H4 (cell line): ENCODE measurements at places on chromosomes 2 and 18. TPM values are rescaled to one million over a fixed set of nuclear protein-coding genes. Genes with fewer than 3 reads are reported as not detected.

Gene NEURL3
- not detected in 2 replicates for total RNA-seq

Gene CENPA
- total RNA-seq, result 24.8 and 30.2 TPM in 2 replicates

Gene IGFBP5
- 366 and 374 TPM in 2 replicates for total RNA-seq

DNA sequence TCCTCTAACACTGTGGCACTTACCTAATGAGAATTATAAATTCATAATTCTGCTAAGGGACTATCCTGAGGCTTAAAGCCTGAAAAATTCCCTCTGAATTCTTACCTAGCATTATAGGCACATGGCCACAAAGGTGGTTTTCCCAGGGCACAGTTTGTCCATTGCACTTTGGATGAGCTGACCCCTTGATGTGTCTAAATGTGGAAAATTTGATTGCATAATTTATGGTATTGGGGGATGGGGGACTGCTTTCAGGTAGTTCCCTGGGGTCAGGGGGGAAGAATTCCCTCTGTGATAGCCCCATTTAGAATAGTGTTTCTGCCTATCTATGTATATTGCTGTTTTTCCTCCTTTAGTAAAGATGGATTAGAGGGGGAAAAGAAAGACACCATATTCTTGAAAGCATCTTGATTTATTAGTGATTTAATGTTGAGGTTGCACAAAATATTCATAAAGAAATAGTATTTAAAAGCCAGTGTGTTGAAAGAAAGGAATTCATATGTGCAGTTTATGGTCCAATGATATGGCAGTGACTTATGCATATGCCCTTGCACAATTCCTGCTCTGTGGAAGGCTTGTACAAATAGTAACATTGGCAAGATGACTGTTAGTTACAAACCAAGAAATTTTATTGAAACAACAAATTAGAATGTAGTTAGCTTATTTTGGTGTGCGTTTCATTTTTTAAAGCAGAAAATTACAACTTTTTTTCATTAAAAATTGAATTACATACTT is 8.7 kb upstream of the HTR2B start:
- DNase-seq, result no peak

DNA sequence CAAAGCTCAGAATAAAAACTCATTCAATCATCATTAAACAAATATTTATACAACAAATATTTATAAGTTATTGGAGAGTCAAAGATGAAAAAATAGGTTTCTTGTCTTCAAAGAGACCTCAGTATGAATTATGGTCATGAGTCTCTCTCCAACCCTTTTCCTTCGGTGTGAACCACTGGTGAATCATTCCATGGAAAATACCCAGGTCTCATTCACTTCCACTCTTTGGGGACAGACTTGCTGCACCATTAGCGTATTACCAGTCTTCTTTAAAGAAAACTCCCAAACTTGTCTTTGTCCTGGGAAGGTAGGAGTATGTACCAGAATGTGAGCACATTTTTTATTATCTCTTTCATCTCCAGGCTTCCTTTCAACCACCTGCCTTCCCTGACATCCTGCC is 257.4 kb upstream of the RBMS1 start:
- no peak for DNase-seq

DNA sequence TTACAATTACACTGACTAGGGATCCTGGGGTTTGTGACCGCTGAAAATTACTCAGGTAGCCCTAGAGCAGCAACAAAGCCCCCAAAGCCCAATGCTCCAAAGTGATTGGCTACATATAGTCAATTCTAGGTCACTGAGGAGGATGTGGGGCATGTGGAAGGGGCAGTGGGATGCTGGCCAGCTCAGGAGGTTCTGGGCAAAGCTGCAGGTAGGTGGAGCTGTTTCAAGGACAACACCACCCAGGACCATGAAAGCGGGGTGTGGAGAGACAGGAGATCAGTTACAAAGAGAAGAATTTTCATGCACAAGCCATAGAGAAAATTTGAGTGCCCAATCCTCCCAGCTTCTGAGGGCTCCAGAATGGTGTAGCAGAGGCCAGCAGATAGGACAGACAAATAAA is 75.0 kb upstream of the CCDC85A start:
- no peak for DNase-seq

GRCh38 chr2:224025874-224026273 is 13.2 kb downstream of the SERPINE2 start:
- no peak for DNase-seq

- DNase-seq, result no peak
These were observed 2.1 kb downstream of the LIPT1 start for GRCh38 chr2:99156891-99157290.

DNA sequence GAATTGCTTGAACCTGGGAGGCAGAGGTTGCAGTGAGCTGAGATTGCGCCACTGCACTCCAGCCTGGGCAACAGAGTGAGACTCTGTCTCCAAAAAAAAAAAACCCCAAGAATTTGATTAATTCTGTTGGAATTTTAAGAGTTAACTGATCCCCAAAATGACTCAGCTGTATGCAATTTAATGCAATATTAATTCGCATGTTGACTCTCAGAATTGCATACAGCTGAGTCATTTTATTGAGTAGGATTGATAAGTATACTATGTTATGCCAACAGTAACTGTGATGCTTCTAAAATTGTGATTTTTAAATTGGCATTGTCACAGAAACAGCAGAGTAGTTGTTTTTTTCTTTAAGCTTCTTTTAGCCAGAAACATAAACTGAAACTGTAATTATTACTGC is 19.6 kb downstream of the MSH2 start:
- no peak for DNase-seq

GRCh38 chr2:120818441-120818920 is 82.8 kb downstream of the GLI2 start:
- peak; percentile 88 for DNase-seq

- no peak for DNase-seq
These were observed 80.2 kb downstream of the PLEKHM3 start for GRCh38 chr2:207944979-207945600.

DNA sequence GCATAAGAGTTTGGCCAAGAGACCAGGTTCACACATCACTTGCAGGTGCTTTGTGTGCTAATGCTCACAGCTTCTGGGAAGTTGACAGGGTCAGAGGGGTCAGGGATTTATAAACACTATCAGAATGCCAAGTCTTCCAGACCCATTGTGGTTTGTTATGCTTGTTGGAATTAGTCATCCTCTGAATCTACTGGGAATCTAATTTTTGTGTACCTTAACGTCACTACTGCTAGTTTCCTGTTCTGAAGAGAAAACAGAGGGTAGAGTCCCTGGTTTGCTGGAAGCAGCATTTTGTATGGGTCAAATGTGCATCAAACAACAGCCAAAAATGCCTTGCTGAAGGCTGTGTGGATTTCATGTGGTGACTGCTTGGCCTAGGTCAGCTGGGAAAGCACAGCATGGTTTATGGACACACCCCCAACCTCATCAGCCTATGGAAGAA is 33.3 kb downstream of the ANTXR1 start:
- peak; percentile 84 for DNase-seq

GRCh38 chr2:144753416-144753815 is 233.5 kb upstream of the ZEB2 start:
- DNase-seq, result no peak

DNA sequence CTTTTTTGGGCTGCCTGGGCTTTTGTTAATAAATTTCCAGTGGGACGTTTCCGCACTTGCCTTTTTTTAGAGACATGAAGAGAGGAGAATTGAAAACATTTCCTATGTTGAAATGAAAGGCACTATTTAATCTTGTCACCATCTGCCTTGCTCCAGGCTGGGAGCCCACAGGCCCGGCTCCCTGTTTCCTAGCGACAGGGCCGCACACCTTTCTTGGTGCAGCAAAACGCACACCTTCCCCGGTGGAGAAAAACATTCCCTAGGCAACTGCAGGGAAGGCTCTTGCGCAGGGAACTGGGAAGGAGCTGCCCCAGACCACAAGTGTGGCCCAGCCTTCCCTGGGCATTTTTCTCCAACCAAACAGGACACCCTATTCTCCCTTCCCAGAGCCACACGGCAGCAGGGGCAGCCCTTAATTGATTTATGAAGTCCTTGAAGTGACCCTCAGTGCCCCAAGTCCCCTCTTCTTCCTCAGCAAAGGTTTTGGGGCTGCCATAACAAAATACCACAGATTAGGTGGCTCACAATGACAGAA is 132.9 kb upstream of the MSH6 start:
- no peak for DNase-seq

DNA sequence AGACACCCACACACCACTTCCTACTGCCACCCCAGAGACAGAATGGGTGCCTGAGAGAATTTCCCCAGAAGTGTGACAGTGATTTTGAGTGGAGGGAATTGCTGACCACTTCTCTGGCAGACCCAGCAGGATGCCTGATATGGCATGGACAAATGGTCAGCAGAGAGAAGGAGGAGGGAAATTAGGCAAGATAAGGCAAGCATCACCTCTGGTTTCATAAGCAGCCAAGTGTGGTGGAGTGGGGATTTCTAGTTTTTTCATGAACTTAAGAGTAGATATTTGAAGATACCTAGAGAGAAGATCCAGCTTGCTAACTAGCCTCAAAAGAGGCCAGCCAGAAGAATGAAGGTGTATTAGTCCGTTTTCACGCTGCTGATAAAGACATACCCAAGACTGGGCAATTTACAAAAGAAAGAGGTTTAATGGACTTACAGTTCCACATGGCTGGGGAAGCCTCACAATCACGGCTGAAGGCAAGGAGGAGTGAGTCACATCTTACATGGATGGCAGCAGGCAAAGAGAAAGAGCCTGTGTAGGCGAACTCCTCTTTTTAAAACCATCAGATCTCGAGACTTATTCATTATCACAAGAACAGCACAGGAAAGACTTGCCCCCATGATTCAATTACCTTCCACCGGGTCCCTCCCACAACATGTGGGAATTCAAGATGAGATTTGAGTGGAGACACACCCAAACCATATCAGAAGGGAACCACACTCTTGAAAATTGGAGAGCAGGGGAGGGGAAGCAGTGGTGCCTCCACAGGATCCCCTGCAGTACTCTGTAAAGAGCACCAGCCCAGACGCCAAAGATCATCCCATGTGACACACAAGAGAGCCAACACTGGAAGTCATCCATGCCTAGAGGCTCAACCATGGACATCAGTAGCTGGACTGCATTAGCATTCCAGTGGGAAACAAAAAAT is 64.2 kb downstream of the RBM43 start:
- DNase-seq, result no peak

GRCh38 chr2:127674241-127675209 is 805 bp downstream of the LIMS2 start:
- no peak for DNase-seq

DNA sequence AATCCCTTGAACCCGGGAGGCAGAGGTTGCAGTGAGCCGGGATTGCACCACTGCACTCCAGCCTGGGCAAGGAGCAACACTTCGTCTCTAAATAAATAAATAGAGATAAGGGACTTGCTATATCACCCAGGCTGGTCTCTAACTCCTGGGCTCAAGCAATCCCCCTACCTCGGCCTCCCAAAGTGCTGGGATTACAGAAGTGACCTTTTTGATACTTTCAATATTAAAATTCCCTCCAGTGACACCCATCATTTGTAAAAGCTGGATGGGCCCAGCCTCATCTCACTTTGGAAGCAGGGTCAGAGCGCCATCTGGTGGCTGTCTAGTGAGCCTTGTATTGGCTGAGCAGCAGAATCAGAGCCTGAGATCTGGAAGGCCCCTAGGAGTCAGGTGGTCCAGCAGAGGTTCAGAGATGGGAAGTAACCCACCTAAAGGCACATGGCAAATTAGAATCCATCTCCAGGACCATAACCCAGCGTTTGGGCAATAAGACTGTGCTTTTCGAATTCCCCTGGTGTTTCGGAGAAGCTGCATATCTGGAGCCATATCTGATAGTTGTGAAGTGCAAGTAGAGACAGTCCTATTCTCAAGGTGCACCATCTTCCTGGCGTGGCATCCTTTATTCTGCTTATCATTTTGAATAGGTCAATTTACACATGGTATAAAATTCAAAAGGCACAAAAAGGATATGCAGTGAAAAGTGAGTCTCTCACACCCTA is 18.3 kb upstream of the SLC35F6 start:
- peak; percentile 54 for DNase-seq

DNA sequence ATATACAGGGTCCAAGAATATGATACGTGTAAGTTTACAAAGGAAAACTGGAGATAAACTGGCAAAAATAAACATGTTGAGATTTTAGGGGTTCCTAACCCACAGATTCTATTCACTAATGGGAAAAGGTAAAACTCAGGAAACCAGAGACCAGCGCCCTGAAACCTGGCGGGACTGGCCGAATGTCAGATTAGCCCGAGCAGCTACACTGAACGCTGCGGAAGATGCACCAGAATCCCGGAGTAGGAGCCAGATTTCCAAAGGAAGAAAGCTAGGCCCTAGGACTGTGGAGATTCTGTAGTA is 679 bp upstream of the WDR75 start:
- DNase-seq, result no peak

DNA sequence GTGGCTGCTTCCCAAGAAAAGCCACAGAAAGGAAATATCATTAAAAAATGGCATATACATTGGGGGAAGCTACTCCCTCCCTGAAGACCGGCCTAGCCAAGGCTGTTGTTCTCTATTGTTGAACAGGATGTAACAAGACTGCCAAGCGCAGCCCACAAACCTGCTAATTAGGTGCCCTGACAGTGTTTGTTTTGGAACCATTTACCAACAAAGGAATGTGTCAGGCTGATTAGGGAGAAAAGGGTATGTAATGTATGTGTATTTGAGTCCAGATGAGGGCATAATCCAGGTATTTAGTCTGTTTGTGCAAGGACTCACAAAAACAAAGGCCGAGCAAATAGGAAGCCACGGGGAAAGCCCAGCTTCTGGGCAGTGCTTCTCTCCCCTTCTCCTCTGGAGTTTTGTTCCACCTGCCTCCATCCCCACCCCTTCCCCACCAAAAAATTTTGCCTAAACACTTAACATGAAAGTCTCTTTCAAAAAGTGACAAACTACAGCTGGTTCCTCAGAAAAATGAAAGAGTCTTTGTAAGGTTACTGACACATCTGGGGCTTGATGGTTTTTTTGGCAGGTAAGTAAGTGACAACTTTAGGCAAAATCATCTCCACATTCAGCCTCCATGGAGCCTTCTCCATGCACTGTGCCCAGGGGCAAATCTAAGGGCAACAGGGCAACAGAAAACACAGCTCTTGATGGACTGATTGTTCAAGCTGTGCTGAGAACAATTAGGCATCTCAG is 78.3 kb upstream of the FZD5 start:
- peak; percentile 83 for DNase-seq
